ENCODE measurements at places on chromosomes 7 and 10. TPM values are rescaled to one million over a fixed set of nuclear protein-coding genes. Genes with fewer than 3 reads are reported as not detected.

The FBXW4 gene
- 31.7 TPM for total RNA-seq

GRCh38 chr10:5484205-5484604, 15.2 kb downstream of the CALML5 start:
- H3K4me1 ChIP-seq: no peaks in the 10 kb centered on the region
- H3K27me3 ChIP-seq: peaks cover 10% of the 10 kb centered on the region
- no peaks in the 10 kb centered on the region for H3K36me3 ChIP-seq
- H3K4me3 ChIP-seq: no peak overlapping the region

GRCh38 chr10:46293832-46294640, 7.2 kb downstream of the ANTXRL start:
- H3K36me3 ChIP-seq: no peaks in the 10 kb centered on the region
- no peak for DNase-seq
- no peak overlapping the region for H3K27ac ChIP-seq
- H3K4me3 ChIP-seq: no peak overlapping the region
- no peaks in the 10 kb centered on the region for H3K27me3 ChIP-seq

DNA sequence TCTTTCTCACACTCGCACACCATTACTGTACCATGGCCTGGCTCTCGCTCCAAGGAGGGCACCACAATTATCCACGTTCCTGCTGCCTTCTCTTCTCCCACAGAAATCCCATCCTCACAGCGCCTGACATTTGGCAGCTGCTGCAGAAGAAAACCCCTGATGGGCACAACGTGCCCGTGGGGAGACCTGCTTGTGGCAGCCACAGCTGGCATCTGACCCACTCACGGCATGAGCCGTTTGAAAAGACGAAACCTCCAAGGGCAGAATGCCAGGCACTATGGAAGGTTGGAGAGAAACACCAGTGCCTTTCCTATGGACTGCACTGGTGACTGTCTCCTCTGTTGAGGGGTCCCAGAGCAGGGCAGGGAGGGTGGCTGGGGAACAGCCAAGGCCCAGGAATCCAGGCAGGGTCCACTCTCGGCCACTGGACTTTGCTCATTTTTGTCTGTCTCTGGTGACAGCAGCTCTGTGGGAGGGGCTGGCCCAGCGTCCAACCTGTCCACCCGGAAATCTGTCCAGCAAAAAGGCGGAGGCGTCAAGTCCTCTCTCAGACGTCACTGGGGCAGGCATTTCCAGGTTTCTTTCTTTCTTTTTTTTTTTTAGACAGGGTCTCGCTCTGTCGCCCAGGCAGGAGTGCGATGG, 61.0 kb upstream of the MKRN1 start:
- DNase-seq: no peak
- peaks cover 15% of the 10 kb centered on the region for H3K4me1 ChIP-seq

GRCh38 chr7:4996696-4997222, 37.8 kb upstream of the MMD2 start:
- H3K27ac ChIP-seq: no peak overlapping the region
- no peak overlapping the region for H3K4me3 ChIP-seq
- H3K27me3 ChIP-seq: no peaks in the 10 kb centered on the region

DNA sequence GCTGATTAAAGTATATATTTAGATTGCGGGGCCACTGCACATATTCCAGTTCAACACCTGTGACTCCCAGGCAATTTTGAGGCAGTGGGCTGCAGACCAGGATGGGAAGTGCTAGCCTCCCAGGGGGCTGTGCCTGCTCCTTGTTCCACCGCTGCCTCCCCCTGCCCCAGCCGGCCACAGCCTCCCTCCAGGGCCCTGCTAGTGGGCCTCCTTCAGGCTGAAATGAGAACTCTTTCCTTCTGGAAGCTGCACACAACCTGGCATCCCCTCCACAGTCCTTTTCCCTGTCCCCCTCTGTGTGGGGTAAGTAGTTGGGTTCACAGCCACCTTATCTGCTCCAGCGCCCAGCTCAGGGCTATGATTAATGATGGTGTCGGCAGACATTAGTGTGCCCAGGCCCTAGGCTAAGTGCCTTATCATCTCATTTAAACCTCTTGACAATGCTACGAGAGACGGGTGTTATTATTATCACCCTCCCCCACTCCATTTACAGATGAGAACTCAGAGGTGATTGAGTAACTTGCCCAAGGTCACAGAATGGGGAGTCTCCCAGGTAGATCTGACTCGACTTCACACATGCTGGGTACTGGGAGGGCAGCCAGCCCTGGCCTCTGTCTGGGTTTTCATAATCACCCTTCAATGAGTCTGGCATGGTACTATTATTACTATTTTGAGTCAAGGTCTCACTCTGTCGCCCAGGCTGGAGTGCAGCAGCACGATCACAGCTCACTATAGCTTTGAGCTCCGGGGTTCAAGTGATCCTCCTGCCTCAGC, 10.8 kb upstream of the SFRP5 start:
- no peak for DNase-seq
- H3K4me1 ChIP-seq: no peaks in the 10 kb centered on the region
- H3K4me3 ChIP-seq: no peak overlapping the region
- no peak overlapping the region for H3K27ac ChIP-seq
- H3K27me3 ChIP-seq: peaks cover 60% of the 10 kb centered on the region

- no peak overlapping the region for H3K4me3 ChIP-seq
- no peaks in the 10 kb centered on the region for H3K4me1 ChIP-seq
- no peaks in the 10 kb centered on the region for H3K36me3 ChIP-seq
- no peak for DNase-seq
Measured at GRCh38 chr10:26467639-26468038, 29.5 kb downstream of the APBB1IP start.

The SUFU gene
- 2.2 TPM for total RNA-seq

DNA sequence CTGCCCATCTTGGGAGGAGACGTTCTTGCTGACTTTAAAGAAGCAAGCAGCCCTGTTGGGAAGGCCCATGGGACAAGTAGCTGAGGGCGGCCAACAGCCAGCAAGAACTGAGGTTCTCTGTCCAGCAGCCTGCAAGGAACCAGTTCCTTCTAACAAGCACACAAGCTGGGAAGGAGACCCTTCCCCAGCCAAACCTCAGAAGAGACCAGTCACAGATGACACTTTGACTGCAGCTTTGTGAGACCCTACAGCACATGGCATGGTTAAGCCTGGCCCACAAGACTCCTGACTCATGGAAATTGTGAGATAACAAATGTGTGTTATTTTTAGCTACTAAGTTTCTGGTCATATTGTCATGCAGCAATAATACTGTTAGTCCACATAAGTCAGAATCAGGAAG, 99.9 kb downstream of the PRLHR start:
- no peaks in the 10 kb centered on the region for H3K4me1 ChIP-seq
- no peaks in the 10 kb centered on the region for H3K27me3 ChIP-seq
- H3K36me3 ChIP-seq: no peaks in the 10 kb centered on the region
- no peak for DNase-seq
- no peak overlapping the region for H3K27ac ChIP-seq

- H3K4me3 ChIP-seq: no peak overlapping the region
- H3K36me3 ChIP-seq: no peaks in the 10 kb centered on the region
- H3K4me1 ChIP-seq: no peaks in the 10 kb centered on the region
- DNase-seq: no peak
Measured at GRCh38 chr10:121536310-121536913, 61.8 kb downstream of the FGFR2 start.

GRCh38 chr7:107959527-107959898, 43.4 kb downstream of the LAMB1 start:
- H3K36me3 ChIP-seq: peaks cover 70% of the 10 kb centered on the region
- H3K4me1 ChIP-seq: peaks cover 7% of the 10 kb centered on the region
- H3K4me3 ChIP-seq: no peak overlapping the region
- H3K27me3 ChIP-seq: no peaks in the 10 kb centered on the region

- no peaks in the 10 kb centered on the region for H3K36me3 ChIP-seq
- no peak for DNase-seq
- no peak overlapping the region for H3K4me3 ChIP-seq
- no peak overlapping the region for H3K27ac ChIP-seq
Measured at GRCh38 chr10:107994621-107995270, 830.2 kb upstream of the SORCS1 start.
